ENCODE measurements at places on chromosomes 12 and 14.

DNA sequence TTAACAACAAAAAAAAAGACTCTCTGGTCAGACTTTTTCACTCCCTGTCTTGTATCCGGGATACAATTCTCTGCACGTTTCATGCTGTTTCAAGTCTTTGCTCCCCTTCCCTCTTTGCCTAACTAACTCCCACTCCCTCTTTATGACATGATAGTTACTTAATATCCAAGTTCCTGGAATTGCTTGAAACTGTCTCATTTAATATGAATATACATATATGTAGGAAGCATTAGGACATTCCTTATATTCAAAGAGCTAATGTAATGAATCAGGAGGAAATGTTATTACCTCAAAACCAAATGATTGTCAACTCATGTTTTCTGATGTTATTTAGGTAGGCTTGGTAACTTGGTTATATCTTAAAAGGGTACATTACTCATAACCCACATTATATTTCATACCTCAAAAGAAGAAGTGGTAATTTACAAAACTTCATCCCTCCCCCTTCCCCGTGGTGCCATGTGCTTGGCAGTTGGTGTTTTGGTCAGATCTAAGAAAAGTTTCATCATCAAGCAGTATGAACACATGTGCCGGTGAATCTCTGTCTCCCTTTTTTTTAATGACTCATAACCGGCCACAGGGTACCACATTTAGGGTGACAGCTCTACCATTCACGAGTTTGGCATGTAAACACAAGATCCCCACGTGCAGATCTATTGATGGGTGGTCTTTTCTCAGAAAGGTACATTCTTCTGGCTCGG lies 56.5 kb downstream of the HCAR2 start:
- DNase-seq = no peak

DNA sequence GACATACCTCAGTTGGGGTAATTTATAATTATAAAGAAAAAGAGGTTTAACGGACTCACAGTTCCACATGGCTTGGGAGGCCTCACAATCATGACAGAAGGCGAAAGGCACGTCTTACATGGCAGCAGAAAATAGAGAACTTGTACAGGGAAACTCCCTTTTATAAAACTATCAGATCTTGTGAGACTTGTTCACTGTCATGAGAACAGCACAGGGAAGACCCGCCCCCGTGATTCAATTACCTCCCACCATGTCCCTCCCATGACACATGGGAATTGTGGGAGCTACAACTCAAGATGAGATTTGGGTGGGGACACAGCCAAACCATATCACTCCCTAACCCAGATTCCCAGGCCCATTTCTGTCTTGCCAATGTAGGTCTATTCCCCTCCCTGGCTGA lies 22.1 kb downstream of the MYO1H start:
- no peak for DNase-seq

DNA sequence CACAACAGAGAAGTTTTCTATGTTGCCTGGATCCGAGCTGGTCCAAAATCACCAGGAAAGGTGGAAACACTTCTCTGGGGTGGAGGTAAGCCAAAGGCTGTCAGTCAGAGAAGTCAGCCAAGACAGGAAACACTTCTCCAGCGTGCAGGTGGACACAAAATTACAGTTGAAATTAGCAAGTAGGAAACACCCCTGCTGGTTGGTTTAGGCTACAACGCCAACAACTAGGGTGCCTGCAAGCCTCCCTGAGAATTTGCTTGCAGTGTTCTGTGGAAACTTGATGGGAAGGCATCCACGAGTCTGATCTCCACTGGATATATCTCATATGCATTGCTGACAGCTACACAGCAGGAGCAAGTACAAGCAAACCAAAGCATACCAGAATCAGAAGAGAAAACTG lies 600.5 kb downstream of the RERGL start:
- DNase-seq = no peak

GRCh38 chr14:94559638-94560290 lies 1.5 kb upstream of the SERPINA4 start:
- no peak for DNase-seq

DNA sequence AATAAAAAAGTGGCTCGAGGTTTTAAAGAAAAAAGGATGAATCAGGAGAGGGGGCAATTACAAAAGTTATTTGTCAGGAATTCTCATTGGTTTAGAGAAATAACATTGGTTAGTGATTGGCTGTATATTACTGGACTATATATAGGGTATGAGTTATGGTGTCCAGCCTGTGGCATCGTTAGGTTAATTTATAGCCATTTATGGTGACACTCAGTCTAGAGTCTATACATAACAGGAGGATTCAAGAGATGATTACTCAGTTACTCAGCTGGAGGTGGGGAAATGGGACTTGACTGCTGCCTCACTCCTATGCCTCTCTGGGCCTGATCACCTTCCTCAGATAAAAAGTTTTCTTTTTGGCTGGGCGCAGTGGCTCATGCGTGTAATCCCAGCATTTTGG lies 25.6 kb upstream of the NFYB start:
- no peak for DNase-seq
